ENCODE measurements at places on chromosomes 3 and 15.

DNA sequence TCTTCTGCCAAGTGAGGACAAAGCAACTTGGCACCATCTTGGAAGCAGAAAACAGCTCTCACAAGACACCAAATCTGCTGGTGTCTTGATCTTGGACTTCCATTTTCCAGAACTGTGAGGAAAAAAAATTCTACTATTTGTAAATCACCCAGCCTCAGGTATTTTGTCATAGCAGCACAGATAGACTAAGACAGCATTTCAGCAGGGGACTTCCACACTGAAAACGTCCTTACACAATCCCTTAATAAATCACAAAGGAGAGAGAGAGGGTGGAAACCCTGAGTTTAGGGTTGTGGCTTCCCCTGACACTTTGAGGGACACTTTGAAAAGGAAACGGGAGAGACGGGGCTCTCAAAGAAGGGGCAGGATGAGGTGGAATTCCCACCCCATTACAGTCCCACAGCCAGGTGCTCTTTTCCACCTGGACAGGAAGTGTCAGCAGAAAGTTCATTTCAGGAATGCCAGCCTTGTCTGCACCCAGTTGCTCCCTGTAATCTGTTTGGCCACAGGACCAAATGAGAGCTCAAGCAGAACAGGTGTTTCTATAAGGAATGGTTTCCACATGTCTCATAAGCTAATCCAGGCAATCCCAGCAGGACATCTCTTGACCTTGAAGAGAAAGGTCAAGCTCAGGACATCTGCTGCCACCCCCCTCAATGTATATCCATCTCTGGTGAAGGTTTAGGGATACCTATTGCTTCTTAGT is 51.3 kb downstream of the MYLK start:
- DNase-seq, result no peak

DNA sequence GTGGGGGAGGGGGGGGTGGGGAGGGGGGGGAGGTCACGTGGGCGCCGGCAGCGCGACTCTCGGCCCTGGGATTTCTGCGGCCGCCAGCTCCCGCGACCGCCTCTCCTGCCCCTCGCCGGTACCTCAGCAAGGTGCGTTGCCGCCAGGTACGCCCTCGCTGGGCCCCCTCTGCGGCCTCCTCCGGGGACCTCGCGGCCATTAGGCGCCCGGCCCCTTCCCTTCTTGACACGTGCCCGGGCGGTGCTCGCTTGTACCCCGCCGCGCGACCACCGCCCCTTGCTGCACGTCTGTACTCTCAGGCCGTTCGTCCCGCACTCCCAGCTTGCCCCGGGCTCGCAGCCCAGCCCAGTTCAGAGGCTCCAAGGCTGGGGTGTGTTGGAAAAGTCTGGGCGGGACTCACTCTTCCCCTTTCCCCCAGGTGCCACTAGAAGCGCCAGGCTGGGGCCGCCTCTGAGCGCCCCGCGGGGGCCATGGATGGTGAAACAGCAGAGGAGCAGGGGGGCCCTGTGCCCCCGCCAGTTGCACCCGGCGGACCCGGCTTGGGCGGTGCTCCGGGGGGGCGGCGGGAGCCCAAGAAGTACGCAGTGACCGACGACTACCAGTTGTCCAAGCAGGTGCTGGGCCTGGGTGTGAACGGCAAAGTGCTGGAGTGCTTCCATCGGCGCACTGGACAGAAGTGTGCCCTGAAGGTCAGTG is at the start of gene MAPKAPK3:
MAPKAPK3 (plus strand) TSS at position 56 of the 696 bp plus-strand sequence; CDS start at position 471, 415 bp downstream.
- DNase-seq, result no peak

DNA sequence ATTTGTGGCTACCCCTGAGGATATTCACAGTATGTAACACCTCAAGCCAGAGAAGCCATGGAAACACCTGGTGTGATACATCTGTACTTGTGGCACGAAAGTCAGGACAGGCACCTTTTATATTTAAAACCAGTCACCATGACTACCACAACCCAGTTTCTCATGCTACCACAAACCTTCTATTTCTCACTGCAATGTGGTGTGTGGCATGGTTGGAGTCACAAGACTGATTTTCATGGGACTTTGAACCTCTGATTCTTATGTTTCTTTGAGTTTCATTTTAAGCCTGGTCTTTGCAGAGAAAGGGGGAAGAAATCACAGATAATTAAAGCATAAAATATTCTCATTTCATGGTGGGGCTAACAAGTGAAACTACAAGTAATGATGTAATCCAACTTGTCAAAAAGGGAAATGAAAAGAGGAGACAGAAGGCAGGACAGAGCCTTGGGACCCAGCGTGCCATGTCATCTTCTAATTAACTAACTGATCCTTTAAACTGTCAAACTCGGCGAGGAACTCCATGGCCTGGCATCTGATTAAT is 175.9 kb downstream of the PDZRN3 start:
- no peak for DNase-seq

GRCh38 chr15:72009222-72009621 is 108.7 kb downstream of the MYO9A start:
- DNase-seq, result no peak

DNA sequence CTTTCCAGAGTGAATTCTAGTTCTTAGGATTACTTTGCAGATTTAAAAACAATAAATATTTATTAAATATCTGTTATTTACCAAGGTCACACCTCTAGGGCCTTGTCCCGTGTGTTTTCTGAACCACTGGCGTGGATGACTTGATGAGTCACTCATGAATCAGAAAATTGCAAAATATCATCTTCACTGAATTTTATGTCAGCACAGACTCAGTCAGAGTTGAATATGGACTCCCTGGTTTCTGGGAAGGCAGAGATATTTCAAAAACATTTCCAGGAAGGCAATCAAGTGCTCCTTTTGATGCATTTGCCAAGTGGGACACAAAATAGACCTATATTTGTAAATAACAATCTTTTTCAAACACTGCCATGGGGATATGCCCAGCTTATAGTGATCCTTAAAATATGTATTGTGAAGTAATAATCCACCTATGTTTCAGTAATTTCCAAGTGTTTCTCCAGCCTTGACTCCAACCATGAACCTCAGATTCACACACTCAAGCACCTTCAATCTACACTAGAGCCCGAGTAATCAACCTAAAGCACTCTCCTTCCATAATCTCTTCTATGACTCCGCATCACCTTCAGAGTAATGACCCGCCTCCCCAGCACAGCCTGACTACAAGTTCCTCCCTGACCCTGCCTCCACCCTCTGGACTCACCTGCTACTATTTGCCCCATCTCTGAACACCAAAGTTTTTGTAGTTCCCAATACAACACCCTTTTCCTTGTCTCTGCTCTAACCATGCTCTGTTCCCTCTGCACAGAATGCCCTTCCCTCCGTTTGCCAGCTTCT is 24.3 kb downstream of the DPH3 start:
- no peak for DNase-seq
